CD8-positive, alpha-beta memory T cell (primary cell): ENCODE measurements at places on chromosomes 7 and 10.

GRCh38 chr10:97291357-97292096, 910 bp downstream of the ARHGAP19 start:
- no peak for DNase-seq

DNA sequence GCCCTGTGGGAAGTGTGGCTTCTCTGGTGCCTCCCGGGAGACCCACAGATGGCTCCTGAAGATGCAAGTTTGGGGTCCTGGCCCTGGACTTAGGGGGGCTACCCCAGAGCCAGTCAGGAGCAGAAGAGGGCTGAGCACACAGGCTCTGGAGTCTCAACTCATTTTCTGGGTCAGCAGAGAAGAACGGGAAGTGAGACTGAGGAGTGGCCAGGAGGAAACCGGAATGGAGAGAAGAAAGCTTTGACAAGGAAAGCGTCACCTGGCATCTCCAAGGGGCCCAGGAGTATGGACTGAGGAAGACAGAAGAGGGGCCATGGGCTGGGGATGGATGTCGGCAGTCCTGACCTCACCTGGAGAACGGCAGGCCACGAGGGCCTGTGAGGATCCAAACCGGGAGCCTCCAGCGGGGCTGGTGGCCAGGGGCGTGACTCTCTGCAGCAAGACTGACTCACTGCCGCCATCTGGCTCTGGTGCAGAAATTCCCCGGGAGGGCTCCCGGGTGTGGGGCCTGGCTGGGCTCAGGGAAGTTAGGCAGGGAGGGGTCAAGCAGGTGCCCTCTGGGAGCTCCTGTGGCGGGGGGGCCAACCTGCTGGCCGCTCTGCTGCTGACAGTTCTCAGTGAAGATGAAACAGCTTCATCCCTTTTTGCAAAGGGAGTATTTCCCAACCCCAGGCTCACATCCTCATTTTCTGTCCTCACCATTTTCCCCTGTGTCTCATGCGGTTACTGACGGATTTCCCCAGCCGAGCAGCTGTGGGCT, 23.6 kb downstream of the DAGLB start:
- no peak for DNase-seq

GRCh38 chr7:154841731-154842331, 161.1 kb downstream of the PAXIP1 start:
- no peak for DNase-seq

- DNase-seq, result no peak
These were observed 111.4 kb upstream of the ZEB1 start for GRCh38 chr10:31207636-31208035.

GRCh38 chr7:7966141-7966734, 2.4 kb upstream of the GLCCI1 start:
- no peak for DNase-seq

DNA sequence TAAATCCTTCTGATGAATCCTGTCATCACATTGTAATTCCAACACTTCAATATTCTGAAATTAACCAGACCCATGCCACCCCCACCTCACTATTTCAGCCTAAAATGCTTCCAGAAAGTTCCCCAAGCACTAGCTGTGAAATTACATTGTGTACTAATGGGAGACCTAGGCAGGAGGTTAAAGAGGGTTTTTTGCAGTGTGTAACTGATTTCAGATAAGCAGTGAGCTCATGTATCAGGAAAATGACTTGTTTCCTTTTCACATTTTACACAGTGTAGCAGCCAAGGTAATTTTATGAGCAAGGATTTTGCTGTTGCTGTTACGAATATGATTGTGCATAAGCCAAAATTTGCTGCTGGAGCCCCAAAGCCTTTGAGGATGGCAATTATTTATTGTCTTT, 129.0 kb downstream of the INHBA start:
- no peak for DNase-seq

DNA sequence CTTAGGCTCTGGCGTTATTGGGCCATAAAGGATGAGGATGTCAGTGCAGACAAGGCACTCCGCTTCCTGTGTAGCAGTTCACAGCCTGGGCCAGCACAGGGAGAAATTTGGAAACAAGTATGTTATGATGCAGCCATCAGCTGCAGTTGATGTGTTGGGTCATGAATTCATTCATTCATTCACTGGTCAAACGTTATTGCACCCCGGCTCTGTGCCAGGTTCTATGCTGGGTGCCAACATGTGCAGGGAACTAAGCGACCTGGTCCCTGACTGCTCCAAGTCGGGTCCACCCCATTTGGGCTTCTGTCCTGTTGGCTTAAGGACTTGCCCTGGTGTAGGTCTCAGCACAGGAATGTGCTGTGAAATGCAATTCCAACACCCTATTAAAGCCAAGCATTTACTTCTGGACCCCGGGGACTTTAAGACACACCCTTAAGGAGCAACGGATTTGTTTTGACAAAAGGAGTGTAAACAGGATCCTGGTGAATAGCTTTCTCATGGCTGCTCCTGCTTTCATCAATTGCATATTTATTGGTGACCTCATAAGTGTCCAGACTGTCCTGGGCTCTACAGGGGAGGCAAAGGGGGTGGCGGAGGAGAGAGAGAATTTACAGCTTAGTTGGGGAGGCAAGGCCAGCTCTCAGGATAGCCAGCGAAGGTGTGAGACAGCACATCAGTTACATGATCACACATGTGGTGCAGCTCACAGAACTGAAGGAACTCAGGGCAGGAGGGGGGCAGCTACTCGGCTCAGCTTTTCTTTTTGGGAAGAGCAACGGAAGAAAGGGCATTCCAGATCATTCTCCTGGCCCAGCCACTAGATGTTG, 158.6 kb downstream of the GRK5 start:
- DNase-seq, result no peak

DNA sequence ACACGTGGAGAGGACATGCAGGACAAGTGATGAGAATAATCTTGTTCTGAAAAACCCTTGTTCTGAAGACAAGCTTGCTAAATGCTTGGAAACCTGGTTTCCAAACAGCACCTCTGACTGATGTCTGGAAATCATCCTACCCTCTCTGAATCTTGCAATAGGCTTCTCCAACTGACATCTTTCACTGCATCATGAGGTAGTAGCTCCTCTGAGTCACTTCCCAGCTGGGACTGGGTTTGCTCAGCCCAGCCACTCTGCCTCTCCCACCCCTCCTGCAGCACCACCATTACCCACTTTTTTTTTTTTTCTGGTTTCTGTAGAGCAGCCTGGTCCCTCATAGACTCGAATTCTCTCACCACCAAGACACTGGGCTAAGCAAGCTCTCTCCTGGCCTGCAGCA, 919.8 kb downstream of the GRID1 start:
- DNase-seq, result no peak

- no peak for DNase-seq
These were observed 4.1 kb downstream of the GET4 start for GRCh38 chr7:880450-880849.

DNA sequence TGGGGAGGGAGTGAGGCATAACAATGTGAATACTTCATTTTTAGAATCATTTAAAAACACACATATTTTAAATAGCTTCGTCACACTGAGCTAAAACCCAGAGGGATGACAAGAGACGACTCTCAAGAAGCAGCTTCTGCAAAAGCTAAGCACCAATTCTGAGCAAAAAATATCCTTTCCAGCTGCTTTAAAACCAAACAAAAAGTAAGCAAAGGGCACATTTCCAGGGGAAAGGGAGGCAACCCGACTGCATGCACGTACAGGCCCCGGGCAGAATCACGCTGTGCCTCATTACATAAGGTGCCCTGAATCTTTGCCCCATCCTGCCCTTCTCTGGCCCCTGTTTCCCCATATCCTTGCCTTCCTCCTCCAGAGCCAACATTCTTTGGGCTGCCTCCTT, 78.4 kb downstream of the DGKI start:
- DNase-seq, result no peak

GRCh38 chr7:121714559-121715303, 158.2 kb upstream of the PTPRZ1 start:
- no peak for DNase-seq

DNA sequence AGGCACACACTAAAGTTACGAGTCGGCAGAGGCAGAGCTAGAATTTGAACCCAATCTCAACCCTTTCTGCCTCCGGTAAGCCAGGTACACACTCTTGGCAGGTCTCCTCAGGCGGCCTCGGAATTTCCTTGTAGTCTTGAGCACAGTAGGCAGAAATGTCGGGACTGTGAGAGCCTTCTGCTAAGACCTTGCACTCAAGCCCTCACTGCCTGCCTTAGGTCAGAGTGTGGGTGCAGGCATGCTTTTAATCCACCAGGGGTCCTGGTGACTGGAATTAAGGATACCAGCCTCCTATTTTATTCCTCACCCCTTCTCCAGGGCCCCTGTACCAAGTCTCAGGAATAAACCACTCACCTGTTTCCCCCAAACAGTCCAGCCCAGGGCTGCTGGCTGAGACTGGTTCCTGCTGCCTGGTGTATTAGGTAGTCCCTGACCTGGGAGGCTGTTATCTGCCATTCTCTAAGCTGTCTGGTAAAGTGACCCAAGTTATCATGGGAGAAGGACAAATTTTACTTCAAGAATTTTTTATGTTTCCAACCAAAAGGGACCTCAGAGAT, 855 bp downstream of the ATP6V1F start:
- DNase-seq, result peak; percentile 32

- DNase-seq, result no peak
These were observed 20.8 kb downstream of the SCRN1 start for GRCh38 chr7:29968683-29969395.

- no peak for DNase-seq
These were observed 67.4 kb upstream of the MPP7 start for GRCh38 chr10:28370107-28370835.

- peak; percentile 40 for DNase-seq
These were observed 62.9 kb upstream of the FAM171A1 start for GRCh38 chr10:15433850-15434537.

- no peak for DNase-seq
These were observed 93.8 kb upstream of the SVIL start for GRCh38 chr10:29728541-29729049.

DNA sequence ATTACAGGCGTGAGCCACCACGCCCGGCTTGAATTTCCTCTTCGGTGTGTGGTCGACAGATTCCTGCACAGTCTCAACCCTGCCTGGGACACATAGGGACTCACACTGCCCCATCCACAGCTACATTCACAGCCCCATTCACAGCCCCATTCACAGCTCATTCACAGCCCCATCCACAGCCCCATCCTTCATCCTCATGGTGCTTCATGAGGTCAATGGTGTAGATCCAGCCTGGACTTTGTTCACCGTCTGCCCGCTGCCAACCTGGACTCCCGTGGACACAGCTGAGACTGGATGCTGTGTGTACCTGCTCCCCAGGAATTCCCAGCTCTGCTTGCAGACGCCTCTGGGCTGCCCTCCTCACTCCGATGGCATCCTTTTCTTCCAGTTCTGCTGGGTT, 5.2 kb downstream of the IDI2 start:
- DNase-seq, result no peak

- no peak for DNase-seq
These were observed 98.2 kb downstream of the UNCX start for GRCh38 chr7:1330801-1331425.

- DNase-seq, result no peak
These were observed 13.9 kb downstream of the TET1 start for GRCh38 chr10:68574051-68574450.

DNA sequence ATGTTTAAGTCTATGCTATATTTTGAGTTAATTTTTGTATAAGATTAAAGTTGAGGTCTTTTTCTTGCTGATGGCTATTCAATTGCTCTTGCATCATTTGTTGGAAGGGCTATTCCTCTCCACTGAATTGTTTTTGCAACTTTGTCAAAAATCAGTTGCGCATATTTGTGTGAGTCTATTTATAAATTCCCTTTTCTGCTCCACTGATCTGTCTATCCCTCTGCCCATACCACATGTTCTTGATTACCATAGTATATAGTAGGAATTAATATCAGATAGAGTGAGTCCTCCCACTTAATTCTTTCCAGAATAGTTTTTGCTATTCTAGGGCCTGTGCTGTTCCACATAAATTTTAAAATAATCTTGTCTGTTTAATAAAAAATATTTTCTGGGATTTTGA, 152.4 kb upstream of the ADCY1 start:
- DNase-seq, result no peak

- no peak for DNase-seq
These were observed 965.5 kb downstream of the GRID1 start for GRCh38 chr10:85400981-85401695.

GRCh38 chr7:84200859-84201258, 6.3 kb upstream of the SEMA3A start:
- DNase-seq, result no peak

DNA sequence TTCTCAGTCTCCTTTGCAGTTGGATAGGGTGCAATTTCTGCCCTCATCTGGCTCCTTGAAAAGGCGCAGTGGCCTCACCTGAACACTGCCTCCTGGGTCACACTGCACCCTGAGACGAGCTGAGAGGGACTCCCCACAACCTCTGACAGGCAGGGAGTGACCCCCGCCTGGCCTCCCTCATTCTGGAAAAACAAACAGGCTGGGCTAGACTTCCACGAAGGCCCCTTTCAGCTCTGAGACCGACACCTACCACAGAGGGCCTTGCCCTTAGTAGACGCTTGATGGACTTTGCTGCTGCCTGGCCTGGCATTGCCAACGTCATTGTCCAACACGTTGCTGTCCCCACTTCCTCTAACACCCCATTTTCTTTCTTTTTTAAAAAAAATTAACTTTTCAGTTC, 8.6 kb downstream of the FAM241B start:
- DNase-seq, result no peak

GRCh38 chr10:36412942-36413341, 712.5 kb upstream of the ANKRD30A start:
- DNase-seq, result no peak

DNA sequence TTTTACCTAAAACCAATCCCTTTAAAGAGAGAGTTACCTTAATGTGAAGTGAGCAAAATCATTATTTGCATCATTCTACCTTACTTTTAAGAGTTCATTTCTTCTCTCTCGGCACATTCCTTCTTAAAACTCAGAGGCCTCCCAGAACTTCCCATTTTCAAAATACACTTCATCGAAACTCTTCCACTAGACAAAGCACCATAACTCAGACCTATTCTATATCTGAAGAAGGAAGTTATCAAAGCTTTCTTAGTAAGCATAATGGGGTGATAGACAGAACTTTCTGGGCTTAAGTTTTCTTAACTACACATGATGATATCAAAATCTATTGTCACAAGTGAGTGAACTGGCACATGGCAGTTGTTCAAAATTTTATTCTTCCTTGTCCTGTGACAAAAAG, 24.6 kb upstream of the GNAT3 start:
- no peak for DNase-seq

DNA sequence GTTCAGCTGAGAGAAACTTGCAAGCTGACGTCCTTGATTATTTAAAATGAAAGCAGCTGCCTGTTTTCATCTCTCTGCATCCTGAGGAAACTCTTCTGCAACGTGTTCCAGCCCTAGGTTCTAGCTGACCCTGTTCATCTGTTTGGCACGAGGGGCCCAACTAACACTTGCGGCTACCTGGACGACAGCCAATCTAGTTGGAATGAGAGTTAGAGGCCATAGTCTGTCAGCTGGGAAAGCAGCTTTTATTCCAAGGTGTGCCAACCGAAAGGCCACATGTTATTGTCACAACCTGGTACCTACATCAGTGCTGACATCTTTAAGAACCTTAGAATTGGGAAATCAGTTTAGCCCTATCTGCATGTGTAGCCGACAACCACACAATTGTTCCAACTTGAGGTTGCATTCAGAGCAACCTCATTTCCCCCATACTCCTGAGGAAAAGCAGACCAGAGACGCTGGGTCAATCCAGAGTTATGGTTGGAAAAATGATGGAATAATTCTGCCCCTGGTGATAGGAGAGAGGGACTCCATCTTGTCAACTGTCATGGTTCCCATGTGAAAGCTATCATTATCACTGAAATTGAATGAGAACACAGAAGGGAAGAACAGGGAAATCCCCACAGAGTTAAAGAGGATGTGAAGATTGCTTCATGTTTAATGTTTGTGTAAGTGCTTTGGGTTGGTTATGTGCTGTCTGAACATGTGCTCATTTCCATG, 121.6 kb downstream of the EGFR start:
- no peak for DNase-seq

- no peak for DNase-seq
These were observed 57.1 kb downstream of the STK17A start for GRCh38 chr7:43639858-43640491.
